OCI-M1 (cell line): ENCODE measurements at places on chromosomes 12 and 14.

- no peak for DNase-seq
These were observed 61.7 kb downstream of the EMP1 start for GRCh38 chr12:13258197-13258596.

- no peak for DNase-seq
These were observed 173.2 kb upstream of the GRIP1 start for GRCh38 chr12:66852091-66852490.

- no peak for DNase-seq
These were observed 993.9 kb downstream of the GALC start for GRCh38 chr14:86999036-86999435.

DNA sequence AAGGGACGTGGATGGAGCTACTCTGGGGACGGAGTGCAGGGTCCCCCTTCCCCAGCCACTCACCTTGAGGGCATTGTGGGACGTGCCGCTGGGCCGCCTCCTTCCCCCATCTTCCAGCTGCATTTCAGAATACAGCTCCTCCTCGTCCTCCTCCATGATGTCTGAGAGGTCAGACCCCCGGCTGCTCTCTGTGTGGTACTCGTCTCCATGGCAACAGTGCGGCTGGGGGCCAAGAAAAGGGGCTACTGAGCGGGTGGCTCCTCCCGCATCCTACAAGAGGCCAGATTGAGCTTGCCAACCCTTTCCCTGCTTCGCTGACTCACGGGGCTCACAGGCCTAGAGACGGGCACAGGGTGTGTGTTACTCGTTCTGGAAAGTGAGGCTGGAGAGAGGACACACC is 90.4 kb downstream of the PIWIL1 start:
- DNase-seq, result no peak

DNA sequence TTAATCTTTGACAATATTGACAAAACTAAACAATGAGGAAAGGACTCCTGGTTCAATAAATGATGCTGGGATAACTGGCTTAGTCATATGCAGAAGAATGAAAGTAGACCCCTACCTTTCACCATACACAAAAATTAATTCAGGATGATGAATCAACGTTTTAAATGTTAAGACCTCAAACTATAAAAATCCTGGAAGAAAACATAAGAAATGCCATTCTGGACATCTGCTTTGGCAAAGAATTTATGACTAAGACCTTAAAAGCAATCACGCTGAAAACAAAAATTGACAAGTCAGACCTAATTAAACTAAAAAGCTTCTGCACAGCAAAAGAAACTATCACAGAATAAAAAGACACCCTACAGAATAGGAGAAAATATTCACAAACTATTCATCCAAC is 97.4 kb downstream of the LMNTD1 start:
- no peak for DNase-seq

DNA sequence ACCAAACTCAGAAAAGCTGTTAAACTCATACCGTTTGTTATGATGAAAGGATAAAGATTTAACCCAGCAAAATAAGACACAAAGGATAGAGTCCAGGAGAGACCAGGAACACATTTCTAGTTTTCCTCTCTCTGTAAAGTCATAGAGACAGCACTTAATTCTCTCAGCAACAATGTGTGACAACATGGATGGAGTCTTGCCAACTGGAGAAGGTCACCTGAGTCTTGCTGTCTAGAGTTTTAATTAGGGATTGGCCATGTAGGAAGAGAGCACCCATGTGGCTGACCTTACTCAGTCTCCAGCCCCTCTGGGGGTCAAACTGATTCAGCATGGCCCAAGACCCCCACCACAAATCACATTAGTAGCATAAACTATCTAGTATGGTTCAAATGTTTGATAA is 151.0 kb upstream of the ATF7IP start:
- no peak for DNase-seq

DNA sequence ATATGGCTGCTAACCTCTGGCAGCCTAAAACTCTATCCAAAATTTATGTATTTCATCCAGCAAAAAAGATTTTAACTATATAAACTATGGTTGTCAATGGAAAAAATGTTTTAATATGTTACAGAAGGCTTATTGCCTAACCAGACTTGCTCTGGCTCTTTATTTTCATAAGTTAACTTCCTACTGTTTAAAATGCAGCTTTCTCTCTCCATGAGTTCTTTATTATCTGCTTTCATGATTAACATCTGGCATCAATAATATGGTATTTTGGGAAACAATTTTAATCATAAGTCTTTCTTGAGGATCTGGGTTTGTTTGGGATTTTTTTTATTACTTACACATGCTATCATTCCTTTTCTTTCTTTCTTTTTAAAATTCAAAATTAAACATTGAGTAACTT is 20.5 kb downstream of the KERA start:
- no peak for DNase-seq

- DNase-seq, result no peak
These were observed 881.3 kb upstream of the ATXN7L3B start for GRCh38 chr12:73656375-73656774.

DNA sequence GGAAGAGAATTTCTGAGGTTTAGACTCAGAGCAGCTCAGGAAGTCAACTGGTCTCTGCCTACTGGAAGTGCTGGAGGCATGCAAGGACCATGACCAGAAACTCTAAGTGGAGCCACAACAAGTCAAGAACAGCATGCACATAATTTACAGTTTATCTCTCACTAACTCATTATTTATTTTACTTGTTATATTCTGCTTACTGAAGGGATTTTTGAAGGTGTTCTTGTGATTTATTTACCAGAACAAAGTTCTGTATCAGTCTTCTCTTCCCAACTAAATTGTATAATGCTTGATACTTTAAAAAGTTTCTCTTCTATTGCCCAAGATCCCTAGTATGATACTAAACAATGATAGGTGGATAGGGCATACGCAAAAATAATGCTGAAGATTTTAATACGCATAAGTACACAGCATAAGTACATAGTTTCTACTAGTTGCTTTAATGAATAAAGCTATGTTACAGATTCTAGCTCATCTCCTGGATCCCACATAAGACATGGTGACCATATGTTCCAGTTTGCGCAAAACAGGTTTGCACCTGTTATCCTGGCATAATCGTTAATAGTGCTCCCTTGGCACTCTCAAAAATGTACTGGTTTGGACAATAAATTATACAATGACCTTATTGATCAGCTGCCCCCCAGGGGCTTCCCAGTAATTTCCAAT is 11.6 kb upstream of the SPTB start:
- no peak for DNase-seq

GRCh38 chr12:92743026-92743425 is 40.2 kb downstream of the PLEKHG7 start:
- DNase-seq, result no peak

DNA sequence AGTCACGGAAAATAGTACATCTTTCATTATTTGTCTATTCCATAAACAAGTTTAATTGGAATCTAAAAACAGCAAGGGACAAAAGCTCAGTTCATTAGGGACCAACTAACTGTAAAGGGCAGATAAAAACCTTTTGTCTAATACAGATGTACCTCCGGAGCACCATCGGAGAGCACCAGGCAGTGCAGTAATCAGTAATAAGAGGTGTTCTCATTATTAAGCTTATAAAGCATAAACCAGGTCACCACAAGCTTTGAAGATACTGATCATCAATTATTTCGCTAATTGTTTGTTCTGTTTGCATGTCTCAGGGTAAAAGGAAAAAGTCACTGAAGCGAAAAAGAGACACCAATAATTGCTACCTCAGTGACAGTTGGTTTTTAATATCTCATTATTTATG is 207.3 kb upstream of the PRKD1 start:
- DNase-seq, result no peak

DNA sequence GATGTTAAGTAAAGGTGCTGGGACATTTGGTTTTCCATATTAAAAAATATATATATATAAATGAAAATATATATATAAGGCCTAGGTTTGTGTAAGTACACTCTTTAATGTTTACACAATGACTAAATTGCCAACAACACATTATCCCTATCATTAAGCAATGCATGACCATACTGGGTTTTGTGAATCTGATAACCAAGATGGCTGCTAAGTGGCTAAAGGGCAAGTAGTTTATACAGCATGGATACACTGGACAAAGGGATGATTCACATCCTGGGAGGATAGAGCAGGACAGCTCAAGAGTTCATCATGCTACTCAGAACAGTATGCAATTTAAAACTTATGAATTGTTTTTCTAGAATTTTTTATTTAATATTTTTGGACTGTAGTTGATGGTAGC is 89.3 kb downstream of the FIGNL2 start:
- no peak for DNase-seq

GRCh38 chr14:76083796-76084765 is 67.6 kb upstream of the GPATCH2L start:
- no peak for DNase-seq

DNA sequence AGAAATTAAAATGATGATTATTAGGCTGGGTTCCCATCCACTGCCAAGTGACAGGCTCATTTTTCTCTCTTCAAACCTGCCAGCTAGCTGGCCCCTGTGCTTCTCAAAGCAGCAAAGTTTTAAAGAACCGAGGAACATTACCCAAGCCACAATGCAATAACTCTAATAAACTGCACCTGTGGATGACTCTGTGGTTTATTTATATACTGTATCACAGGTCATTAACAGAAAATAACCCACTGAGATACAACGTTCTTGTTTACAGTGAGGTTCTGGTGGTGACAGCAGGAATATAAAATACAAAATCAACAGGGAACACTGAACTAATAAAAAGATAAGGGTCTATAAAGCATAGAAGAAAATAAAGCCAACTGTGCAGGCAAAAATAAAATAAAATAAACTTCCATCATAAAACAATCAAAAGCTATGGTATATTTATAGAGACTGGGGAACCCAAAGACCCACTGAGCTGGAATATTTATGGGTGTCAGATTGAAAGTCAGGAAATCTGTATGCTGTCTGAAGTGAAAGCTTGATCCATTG is 472.9 kb downstream of the NOVA1 start:
- no peak for DNase-seq

GRCh38 chr12:51864833-51865670 is 16.5 kb upstream of the FIGNL2 start:
- no peak for DNase-seq

GRCh38 chr12:70721216-70721615 is 84.0 kb upstream of the PTPRB start:
- no peak for DNase-seq

- no peak for DNase-seq
These were observed 18.5 kb upstream of the MAP1LC3B2 start for GRCh38 chr12:116540622-116541152.

GRCh38 chr12:6570264-6570887 is 2.3 kb upstream of the NOP2 start:
- peak; percentile 73 for DNase-seq

DNA sequence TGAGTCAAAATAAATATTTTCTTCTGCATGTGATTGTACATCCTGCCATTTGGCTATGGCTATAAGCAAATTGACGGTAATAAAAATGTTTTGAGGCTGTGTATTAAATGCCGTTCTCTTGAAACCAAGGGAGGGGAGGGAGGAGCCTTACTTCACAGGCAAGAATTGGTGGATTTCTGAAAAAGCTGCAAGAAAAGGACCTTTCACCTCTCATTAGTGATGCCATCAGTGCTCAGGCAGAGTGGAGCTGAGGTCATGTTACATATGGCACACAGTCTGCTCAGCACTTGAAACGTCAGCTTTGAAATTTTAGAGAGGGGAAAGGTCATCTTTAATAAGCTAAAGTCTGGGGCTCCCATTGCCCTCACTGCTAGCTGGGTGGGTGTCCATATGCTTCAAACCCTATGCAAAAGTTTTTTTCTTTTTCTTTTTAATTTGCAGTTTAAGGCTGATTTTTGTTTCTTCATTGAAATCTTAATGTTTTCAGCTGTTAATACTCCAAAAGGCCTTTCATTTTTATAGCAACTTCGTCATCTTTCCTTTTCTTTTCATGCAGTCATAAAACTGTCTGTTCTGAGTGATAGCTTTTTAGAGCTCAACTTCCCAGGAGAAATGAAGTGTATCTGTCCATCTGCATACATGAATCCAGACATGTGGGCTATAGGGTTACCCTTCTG is 9.8 kb upstream of the SIX1 start:
- no peak for DNase-seq

- no peak for DNase-seq
These were observed 40.5 kb upstream of the OXA1L start for GRCh38 chr14:22726012-22726411.

DNA sequence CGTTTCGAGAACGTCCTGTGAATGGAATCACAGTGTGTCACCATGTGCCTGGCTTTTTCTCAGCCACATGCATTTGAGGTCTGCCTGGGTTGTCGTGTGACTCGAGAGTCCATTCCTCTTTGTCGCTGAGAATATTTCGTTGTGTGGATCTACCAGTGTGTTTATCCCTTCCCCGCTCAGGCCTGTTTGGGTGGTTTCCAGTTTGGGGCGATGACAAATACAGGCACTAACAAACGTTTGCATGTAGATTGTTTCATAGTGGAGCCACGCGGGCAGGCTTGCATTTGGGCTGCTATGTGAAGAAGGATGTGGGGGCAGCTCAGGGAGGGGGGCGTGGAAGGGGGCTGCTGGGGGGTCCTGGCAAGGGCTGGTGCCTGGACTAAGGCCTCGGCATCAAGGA is 14.1 kb downstream of the RIN3 start:
- DNase-seq, result no peak

DNA sequence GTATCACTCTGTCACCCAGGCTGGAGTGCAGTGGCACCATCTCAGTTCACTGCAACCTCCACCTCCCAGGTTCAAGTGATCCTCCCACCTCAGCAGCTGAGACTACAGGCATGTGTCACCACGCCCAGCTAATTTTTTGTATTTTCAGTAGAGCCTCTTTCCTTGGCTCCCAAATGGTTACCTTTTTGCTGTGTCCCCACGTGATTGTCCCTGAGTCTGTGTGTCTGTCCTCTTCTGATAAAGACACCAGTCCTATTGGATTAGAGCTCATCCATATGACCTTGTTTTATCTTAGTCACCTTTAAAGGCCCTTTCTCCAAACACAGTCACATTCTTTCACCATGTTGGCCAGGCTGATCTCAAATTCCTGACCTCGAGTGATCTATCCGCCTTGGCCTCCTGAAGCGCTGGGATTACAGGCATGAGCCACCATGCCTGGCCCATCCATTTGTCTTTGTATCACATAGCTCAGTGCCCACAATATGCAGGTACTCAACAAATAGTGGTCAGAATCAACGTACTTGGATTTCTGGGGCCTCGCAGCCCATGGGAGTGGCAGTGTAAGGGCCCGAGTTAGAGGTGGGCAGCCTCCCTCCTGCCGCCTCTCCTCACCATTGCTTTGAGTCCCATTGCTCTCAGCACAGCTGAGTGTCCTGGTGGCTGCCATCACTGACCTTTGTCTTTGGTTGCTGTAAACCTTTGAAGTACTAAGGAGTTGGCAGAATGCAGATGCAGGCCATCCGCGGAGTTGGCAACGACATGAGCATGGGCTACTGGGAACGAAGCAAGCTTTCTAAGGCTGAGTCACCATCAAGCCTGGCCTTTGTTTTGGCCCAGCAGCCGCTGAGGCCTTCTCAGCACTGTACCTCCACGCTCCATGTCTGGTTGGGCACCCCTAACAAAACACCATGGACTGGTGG is 9.3 kb downstream of the TPCN1 start:
- DNase-seq, result peak; percentile 68
